ENCODE measurements at places on chromosomes 2 and 18.
A peak's percentile ranks its signal among the peaks of the same experiment; 100 is the strongest.

DNA sequence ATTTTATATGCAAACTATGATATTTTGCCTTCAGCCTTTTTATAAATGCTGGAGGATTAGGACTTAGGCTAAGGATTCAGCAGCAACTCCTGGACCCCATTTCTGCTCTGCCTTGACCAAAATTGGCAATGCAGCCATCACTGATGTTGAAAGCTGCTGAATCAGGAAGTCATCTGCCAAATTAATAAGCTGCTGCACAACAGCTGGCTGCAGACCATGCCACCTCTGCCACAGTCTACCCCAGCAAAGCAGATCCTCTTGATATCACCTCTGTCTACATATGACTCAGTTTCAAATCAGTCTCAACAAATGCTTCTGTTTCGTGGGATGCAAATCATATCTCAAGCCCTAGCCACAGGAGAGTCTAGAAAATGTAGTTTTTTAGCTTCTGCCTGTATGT, 7.1 kb upstream of the SOS1 start:
- no peak for DNase-seq

DNA sequence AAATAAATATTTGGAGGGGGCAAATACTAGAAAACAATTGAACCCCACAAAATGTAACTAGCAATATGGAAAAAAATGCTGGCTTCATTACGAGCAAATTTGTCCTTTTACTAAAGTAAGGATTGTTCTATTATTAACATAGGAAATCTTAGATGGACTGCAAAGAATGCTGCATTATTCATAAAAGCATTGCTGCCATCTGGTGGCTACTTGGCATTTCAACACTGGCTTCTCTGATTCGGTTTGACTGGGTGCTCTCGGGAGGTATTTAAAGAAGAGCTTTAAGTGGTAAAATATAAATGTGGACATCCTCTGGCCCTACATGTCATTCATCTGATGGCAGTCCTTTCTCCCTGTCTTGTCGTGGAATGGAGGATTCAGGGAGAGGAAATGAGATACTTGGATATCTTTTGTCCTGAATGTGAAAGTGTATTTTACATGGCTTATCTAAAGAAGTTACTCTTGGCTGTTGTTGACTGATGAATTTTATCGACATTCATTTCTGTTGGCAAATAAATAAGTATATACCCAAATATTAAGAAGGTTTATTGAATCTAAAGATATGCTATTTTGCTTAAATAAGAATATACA, 130.2 kb downstream of the ARHGAP15 start:
- peak; percentile 72 for DNase-seq

DNA sequence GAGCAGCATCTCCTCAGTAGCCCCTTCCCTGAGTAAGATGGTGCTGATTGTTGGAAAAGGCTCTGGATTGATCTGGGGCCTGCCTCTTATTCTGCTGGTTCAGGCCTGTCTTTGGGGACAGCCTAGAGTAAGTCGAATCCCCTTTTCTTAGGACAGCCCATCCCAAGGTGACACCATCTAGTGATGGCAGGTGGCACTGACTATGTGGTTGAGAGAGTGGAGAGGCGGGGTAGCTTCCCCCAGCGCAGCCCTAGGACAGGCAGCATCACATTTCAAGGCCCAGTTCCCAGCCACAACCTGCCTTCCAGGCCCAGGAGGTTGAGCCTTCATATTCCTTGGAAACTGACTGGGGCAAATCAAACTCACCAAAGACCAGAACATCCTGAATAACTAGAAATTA, 69.1 kb upstream of the B3GNT7 start:
- no peak for DNase-seq

GRCh38 chr2:39875182-39875913, 96.3 kb upstream of the THUMPD2 start:
- DNase-seq = no peak

- no peak for DNase-seq
Measured at GRCh38 chr2:127913808-127914457, 28.2 kb upstream of the AMMECR1L start.

- DNase-seq = no peak
Measured at GRCh38 chr2:35447215-35447614, 908.4 kb upstream of the CRIM1 start.

GRCh38 chr2:7523481-7524120, 606.4 kb downstream of the RNF144A start:
- DNase-seq = no peak

DNA sequence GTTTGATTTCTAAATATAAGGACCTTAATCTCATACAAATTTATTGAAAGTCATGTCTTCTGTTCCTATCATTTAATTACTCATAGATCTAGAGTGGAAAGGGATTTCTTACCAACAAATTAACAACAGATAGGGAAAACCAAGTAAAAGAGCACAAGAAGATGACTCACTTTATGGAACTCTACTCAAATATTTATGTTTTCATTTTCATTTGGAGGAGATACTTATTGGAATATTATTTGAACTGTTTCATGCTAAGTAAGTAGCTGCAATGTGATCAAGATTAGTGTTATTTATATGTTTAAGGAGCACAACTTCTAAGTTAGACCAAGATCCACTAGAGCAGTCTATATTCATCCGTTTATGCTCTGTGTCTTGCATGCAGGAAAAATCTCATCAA, 1.3 kb downstream of the NT5C1B start:
- DNase-seq = no peak

DNA sequence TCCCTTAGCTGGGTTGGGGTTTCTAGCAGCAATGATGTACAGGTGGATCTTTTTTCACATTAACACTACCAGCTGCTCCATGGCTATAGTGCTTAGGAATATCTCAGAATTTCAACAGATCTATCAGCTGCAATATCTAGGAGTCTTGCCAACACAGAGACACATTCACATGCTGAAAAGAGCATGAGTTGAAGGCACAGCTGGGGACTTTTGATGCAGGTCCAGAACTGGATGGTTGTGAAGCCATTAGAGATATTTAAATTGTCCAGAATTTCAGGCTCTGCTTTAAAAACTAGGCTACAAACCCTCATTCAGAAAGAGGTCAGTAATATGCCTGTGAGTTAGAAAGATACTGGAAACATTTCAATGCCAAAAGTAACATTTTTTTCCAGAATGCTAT, 122.2 kb upstream of the CCDC195 start:
- DNase-seq = no peak

DNA sequence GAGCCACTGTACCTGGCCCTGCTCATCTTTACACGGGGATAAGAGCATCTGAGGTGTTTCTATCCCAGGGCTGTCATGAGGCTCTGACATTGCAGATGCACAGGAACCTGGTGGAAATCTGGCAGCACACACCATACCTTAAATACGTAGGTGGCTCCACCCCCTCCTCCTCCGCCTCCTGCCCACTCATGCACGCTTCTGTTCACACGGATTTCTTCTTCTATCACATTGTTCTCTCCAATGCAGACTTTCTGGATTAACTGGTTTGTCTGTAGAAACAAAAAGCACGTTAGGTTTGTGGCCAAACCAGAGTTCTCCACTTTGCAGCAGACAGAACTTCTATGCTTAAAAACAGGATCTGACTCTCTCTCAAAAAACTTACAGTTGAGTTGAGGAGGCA, 118.2 kb downstream of the CLIP4 start:
- DNase-seq = no peak

GRCh38 chr18:75159238-75159518, 49.8 kb downstream of the PTGR3 start:
- DNase-seq = no peak

DNA sequence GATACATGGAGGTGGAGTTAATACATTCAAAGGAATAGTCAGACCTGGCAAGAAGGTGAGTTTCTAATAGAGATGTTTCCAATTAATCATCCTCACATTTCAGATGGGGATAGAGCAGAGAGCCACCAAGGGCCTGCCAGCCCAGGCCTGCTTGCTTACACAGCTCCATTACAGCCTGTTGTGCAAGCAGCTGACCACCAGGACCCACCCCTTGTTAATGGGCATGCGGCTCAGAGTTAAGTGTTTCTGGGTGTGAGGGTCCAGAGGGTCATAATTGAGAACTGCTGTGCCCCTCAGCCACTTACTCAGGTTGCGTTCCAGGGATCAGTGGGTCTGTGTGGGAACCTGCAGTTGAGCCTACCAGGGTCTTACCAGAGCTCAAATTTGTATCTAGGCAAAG, 199.8 kb downstream of the AGPS start:
- DNase-seq = no peak
